ENCODE measurements at places on chromosomes 3 and 15.

- ATAC-seq, result no peak
These were observed 137.7 kb downstream of the BBX start for GRCh38 chr3:107660306-107660976.

GRCh38 chr3:61637088-61638051 lies 76.0 kb downstream of the PTPRG start:
- no peak for ATAC-seq

DNA sequence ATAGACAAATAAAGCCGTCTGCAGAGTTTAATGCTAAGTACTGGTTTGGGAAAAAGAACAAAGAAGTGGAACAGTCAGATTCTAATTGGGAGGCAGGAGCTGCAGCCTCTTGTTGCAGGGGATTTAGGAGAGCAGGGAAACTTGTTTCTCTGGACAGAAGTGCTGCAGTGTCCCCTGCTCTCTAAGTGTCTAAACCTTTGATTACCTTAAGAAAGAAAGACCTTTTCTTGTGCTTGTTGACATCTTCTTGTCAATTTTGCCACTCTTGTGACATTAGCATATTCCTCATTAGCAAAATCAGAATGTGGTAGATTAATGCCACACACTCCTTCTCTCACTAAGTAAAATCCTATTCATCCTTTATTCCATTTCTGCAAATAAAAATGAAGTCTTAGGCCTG lies 38.8 kb downstream of the TRAT1 start:
- ATAC-seq, result no peak

- peak; percentile 95 for ATAC-seq
These were observed 5.5 kb upstream of the ZNF662 start for GRCh38 chr3:42900226-42901072.

GRCh38 chr3:141123677-141124410 lies 72.7 kb downstream of the SPSB4 start:
- no peak for ATAC-seq

DNA sequence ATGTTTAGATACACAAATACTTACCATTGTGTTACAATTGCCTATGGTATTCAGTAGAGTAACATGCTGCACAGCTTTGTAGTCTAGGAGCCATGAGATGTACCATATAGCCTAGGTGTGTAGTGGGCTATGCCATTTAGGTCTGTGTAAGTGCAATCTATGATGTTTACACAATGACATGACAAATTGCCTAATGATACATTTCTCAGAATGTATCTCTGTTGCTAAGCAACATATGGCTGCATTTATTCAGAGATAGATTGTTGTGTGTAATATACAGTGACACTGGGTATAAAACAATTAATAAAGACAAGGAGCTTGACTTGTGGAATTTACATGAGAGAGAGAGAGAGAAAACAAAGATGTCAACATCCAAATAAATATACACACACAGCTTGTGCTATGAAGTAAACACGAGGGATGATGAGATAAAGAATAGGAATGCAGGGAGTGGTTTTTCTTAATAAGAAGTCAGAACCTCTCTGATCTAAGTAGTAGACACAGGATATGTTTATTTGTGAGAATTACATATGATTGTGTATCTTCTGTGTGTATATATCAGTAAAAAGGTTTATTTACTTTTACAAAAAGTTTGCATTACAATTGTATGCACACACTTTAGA lies 110.0 kb downstream of the KCNAB1 start:
- ATAC-seq, result no peak

- ATAC-seq, result no peak
These were observed 66.7 kb upstream of the TNIK start for GRCh38 chr3:171526869-171527268.

- ATAC-seq, result no peak
These were observed 60.2 kb downstream of the CNTN4 start for GRCh38 chr3:2158828-2159227.

DNA sequence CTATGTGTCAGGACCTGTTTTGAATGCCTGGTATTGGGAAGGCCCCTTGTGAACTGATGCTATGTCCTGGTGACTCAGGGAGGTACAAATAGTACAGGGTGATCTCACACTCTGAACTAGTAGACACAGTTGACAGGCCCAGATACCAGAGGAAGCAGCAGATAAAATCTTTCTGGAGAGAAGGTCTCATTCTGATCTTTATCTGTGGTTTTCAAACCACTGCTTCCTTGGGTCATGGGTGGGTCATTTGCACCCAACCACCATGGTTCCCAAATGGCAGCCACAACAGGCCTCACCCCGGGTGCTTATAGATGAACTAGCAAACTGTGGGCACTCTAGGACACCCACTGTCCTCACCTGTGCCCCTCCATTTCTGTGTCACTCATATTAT lies 43.4 kb downstream of the PXYLP1 start:
- no peak for ATAC-seq

DNA sequence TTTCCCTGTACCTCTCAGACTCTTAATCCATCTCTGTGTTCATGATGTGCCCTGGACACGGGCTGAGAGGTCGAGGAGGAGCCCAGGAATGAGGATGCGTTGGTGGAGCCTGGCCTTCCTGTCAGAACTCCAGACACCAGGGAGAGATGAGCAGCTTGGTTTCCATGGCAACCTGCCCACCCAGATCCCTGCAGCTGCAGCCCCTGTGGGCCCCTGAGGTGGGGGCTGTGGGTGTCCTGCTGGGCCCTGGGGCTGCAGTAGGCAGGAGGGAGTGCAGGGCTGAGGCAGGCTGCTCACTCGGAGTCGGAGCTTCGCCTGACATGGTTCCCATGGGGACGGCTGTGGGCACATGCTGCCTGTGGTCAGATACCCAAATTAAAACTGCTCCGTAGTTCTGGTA lies 7.7 kb upstream of the SCN10A start:
- ATAC-seq, result no peak

- no peak for ATAC-seq
These were observed 64.4 kb downstream of the FRMD4B start for GRCh38 chr3:69321301-69322157.

GRCh38 chr3:47407896-47408838 lies 27.3 kb downstream of the PTPN23 start:
- no peak for ATAC-seq

- ATAC-seq, result no peak
These were observed 178.1 kb downstream of the OPA1 start for GRCh38 chr3:193771011-193771652.

GRCh38 chr3:43960448-43960840 lies 269.7 kb downstream of the ABHD5 start:
- no peak for ATAC-seq

DNA sequence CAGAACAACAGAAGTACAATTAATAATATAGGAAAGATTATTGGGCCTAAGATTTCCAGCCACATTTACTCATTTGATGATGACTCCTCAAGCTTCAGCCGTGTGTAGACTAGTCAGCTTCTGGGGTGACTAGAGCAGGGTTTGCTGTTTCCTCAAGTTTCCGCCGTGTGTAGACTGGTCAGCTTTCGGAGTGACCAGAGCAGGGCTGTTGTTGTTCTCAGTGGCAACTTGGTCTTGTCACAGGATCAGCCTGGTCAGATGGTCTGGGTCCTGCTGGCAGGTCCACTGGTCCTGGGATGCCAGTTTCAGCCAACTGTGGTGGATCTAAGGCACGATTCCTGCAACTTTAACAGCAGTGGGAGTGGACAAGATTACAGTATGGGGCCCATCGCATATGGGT lies 21.8 kb upstream of the NOX5 start:
- ATAC-seq, result no peak

DNA sequence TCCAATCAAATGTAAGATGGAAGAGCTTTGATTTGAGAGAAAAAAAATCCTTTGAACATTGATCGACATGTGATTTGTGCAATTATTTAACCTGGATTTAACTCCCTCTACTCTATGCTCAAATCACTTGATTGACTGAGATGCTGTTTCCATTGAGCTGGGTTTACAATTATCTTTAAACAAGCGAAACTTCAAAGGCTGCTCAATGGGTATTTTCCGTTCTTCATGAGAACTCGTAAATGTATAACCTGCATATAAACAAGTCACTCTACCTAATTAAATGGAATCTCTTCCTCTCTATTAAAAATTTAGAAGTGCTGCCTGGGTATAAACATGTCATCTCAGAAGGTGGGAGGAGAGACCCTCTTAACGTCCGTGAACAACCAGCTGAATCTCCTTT lies 71.9 kb downstream of the ANXA2 start:
- no peak for ATAC-seq

GRCh38 chr15:92166751-92167405 lies 226.8 kb upstream of the ST8SIA2 start:
- ATAC-seq, result peak; percentile 90

DNA sequence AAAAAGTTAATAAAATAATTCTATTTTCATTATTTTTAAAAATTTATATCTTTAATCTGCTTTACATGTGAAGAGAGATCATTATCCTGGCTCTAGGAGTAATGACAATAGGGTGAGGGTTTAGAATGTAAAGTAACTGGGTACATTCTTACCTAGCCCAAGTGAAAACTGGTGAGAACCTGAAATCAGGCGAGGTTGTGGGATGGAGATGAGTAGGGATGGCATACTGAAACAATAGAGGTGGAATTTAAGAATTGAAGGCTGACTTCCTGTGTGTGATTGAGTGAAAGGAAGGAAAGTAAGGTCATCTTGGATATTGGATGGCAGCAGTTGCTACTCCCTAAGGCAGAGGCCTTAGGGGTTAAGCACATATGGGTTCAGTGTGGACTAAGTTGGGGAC lies 82.7 kb downstream of the MYRIP start:
- ATAC-seq, result no peak

DNA sequence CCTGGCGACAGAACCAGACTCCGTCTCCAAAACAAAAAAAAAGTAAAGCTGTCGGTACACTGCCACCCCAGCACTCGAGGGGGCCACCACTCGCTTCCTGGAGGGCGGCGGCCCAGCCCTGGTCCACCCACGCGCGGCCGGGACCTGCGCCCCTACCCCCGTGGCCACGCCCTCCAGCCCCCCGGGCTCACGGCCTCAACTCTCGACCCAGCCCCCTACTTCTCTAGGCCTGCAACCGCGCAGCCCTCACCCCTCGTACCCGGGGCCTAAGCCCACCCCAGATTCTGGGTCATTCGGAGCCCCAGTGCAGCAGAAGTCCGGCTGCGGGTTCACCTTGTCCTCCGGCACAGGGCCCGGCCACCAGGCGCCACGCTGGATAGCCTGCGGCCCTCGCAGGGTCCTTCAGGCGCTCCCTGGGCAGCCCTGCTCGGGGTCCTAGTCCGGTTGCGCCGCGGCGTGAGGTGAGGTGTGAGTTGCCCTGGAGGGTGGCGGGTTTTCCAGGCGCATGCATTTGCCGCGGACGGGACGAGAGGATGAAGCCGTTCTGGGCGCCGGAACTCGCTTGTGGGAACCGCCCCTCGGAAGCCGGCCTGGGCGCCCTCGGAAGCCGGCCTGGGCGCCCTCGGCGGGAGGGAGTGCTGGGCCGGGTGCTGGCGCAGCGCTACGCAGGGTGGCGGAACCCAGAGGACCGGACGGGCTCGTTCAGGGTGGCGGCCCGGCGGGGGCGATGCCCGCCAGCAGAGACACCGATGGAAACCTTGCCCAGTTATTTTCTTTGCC lies 32.3 kb downstream of the SPINK8 start:
- ATAC-seq, result peak; percentile 95

DNA sequence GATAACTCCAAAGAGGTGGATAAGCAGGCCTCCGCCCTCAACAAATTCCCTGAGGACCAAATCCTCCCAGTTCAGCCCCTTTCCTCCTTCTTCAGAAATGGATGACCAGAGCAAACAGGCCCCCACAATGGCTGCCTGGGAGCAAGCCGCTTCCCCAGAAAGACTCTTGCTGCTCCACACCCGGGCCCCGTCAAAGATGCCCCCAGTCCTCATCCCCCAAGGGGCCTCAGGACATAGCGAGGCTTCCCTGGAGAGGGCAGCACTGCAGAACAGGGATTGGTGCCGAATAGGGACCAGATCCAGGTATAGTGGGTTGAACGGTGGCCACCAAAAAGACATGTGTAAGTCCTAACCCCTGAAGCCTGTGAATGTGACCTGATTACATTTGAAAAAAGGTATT lies 502.3 kb downstream of the SHQ1 start:
- ATAC-seq, result no peak

- ATAC-seq, result no peak
These were observed 269.5 kb upstream of the GBE1 start for GRCh38 chr3:82030916-82031315.

- ATAC-seq, result no peak
These were observed 5.2 kb downstream of the SIAH2 start for GRCh38 chr3:150757768-150758167.

DNA sequence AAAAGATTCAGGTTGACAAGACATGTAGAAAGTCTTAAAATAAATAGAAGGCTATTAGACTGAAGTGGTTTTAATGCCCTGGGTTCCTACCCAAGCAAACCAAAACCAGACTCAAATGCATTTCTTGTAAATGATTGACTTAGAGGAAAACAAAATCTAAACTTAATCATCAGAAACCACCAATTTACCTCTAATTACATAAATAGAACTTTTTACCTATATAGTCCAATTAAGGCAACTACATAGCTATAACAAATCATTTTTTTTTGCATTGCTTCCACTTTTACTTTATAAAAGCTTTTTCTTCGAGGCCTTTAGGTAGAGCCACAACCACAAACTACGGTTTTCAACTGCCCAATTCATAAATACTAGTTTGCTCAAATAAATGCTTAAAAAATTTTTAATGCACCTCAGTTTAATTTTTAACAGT lies 231.3 kb upstream of the ARHGEF26 start:
- ATAC-seq, result no peak

DNA sequence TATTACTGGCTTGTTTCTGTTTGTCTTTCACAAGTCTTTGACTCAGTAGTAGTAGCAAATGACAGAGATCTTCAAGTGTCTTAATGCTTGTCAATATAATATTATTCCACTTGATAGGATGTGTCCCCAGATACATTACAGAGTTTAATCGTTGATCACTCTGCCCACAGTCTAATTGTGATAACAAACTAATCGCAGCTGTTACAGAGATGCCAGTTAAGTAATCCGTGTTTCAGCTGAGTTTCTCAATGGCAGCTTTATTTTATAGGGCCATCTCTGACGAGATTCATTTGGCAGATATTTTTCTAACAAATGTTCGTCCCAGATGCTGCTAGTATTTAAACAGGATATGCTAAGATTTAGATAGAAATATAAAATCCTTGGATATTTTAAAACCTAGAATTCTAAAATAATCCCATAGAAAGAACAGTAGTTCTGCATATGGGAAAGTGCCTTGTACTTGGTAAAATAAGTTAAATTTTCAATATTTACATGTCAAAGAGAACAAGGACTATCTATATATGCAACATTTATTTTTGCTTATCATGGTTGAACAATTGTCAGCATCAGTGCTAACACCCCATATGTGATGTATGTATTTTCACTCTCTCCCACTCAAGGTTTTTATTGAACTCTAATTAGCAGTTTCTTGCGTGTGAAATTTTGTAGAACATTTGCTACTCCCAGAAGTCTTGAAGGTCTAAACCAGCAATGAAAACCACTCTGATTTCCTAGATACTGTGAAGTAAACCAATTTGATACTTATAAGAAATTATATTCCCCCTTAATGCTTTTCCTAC lies 185.5 kb downstream of the MBNL1 start:
- ATAC-seq, result no peak

Measured in esophagus mucosa (tissue), 1 donor.